ENCODE measurements at places on chromosomes 5 and 9.

DNA sequence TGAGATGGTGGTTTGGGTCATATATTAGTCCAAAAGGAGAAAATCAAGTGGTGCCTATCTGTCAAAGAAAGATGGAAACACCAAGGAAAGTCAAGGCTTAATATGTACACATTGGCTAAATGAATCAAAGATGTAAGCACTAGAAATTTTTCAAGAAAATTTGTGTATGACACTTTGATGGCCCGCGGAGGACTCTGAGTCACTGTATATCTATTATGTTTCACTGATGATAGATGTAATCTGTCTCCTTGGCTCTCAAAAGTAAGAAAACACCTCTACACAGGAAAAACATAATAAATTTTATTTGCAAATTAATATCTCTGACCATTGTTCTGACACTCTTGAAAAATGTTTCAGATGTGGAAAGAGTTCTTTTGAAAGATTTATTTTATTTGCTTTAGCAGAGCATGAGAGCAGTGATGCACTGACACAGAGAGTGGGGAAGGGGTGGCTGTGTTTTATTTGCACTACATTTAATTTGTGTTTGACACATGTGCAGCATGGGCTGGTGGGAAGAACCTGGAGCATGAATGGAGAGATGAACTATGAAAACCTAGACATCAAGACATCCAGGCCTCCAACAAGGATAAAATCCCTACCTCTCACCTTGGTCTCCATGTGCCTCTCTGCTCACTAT lies 180.8 kb upstream of the GAS1 start:
- no peak for DNase-seq

DNA sequence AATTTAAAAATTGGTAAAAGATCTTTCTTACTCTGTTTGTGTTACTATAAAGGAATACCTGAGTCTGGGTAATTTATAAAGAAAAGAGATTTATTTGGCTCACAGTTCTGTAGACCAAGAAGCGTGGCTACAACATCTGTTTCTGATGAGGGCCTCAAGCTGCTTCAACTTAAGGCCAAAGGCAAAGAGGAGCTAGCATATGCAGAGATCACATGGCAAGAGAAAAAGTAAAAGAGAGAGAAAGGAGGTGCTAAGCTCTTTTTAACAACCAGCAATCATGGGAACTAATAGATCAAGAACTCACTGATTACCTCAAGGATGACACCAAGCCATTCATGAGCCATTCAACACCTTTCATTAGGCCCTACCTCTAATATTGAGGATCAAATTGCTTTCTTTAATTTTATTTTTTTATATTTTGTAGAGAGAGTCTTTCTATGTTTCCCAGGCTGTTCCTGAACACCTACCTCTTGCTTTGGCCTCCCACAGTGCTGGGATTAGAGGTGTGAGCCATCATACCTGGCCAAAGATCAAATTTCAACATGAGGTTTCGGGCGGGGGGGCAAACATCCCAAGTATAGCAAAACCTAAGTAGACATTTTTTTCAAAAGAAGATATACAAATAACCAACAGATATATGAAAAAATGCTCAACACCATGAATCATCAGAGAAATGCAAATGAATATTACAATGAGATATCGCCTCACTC lies 16.0 kb upstream of the SHC3 start:
- no peak for DNase-seq

DNA sequence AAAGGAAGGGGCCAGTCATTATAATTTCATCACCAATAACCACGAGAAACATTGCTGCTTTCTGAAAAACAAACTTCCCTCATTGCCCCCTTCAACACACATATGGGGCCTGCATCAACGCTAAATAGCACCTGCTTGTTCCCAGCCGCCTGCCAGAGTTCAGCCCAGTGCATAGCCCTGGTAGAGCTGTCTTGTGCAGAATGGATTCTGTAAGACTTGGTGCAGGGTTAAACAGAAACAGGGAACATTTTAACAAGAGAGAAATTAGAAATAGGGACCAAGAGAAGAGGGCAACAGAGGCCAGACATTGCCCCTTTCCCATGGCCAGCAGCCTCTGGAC lies 56.7 kb downstream of the UBE2QL1 start:
- DNase-seq = no peak

DNA sequence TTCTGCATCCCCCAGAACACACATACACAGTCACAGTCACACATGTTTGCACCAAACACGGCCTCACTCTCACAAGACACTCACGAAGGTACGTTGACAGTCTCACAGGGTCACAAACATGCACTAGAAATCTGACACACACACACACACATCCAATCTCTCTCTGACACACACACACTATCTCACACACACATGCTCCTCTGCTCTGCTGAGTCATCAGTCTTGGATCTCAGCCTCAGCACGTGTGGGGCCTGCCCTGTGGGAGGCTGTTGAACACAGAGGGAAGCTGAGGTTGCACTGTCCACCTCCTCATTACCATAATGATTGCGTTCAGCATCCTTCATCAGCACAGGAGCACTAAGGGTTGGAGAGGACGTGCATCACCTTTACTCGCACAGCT lies 188.8 kb downstream of the MTRR start:
- no peak for DNase-seq

DNA sequence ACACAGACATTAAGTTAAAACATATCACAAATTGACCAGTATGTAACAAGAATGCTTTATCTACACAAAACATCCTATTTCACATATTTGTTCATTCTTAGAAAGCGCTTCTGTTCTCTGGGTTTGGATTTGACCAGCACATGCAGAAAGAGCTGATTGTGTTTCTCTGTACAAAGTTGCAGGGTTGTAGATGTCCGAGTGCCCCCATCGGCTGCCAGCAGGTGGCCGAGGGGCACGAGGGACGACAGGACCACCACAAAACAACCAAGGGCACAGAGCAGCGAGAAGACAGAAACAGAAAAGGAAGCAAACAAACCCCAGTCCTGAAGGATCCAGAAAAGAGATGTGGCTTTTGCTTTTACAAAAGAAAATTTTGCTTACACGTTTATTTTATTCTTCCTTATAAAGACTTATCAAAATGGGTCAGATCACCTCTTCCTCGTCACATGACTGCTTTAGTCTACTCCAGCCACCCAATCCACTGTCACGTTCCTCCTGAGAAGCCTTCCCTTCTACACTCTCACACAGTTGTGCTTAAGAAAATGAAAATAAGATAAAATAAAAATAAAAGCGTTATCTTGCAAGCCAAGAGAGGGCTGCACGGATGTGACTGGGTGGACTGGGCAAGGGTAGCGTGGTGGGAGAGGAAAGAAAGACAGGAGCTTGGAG lies 9.5 kb downstream of the OTP start:
- no peak for DNase-seq

GRCh38 chr9:84319632-84320031 lies 20.9 kb downstream of the SLC28A3 start:
- no peak for DNase-seq

DNA sequence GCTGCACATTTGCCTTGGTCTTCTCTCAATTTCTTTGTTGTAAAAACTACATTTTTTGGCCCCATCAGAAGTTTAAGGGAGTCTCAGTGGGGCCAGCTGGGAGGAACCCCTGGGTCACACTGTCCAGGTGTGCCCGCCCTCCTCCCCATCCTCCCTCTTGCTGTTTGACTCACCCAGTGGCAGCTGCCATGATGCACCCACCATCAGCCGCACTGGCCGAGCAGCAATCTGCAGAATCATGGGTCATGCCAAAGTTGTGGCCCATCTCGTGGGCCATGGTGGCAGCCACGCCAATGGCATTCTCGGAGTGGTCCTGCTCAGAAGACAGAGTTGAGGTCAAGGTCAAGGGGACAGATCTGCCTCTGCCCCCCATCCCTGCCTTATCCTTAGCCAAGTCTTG lies 45.5 kb downstream of the NIPAL4 start:
- no peak for DNase-seq

DNA sequence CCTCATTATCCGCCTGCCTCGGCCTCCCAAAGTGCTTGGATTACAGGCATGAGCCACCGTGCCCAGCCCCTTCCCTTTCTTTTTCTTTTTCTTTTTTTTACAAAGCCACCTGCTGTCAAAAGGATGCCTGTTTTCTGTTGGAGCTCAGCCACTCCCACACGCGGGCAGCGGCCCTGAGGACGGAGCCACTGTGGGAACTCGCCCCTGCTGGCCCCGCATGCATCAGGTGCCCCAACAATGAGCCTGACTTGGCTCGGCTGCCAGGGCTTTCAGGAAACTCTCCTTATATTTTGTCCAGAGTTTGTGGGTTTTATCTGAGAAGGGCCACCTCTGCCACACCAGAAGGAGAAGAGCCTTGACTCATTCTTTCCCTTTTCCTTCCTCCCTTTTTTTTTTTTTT lies 37.1 kb upstream of the LRRC14B start:
- no peak for DNase-seq

DNA sequence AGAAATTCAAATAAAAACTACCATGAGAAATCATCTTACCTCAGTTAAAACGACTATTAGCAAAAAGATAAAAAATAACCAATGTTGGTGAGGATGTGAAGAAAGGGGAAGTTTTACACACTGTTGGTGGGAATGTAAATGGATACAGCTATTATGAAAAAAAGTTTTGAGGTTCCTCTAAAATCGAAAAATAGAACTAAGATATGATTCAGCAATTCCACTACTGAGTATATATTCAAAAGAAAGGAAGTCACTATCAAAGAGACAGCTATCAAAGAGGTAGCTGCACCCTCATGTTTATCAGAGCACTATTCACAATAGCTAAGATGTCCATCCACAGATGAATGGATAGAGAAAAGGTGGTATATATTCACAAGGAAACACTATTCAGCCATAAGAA lies 1888.4 kb downstream of the MAT2B start:
- DNase-seq = no peak

DNA sequence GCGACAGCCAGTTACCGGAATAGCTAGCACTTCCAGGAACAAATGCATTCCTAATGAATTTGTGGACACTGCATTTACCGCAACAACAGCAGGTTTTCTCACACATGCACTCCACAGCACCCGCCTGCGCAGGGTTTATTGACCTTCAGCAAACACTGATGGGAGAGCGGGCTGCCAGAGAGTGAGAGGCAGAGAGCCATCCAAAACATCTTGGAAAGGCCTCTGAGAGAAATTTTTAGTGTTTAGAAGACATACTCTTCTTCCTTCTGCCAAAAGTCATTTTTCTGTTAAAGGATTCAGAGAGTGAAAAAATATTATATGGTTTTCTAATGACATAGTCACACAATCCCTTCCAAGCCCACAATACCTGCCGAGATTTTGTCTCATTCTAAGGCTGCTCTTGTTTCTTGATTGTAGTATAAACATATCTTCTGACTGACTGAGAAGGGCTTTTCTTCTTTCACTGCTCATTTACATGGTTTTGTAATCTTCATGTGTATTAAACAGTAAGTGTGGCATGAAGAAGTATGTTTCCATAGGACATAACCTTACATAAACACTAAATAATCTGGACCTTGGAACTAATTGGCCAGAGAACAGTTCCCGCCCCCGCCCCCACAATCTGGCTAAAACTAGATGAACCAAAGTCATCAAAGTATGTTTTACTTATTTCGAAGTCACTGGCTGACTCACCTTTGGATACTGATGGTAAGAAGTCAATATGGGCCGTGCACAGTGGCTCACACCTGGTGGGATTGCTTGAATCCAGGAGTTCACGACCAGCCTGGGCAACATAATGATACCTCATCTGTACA lies 432.5 kb upstream of the MEF2C start:
- DNase-seq = no peak

- no peak for DNase-seq
These were observed 1317.0 kb upstream of the ACO1 start for GRCh38 chr9:31067418-31067817.

- no peak for DNase-seq
These were observed 32.6 kb upstream of the RANBP6 start for GRCh38 chr9:6048039-6048438.

GRCh38 chr9:114035221-114035844 lies 42.8 kb downstream of the AMBP start:
- no peak for DNase-seq

DNA sequence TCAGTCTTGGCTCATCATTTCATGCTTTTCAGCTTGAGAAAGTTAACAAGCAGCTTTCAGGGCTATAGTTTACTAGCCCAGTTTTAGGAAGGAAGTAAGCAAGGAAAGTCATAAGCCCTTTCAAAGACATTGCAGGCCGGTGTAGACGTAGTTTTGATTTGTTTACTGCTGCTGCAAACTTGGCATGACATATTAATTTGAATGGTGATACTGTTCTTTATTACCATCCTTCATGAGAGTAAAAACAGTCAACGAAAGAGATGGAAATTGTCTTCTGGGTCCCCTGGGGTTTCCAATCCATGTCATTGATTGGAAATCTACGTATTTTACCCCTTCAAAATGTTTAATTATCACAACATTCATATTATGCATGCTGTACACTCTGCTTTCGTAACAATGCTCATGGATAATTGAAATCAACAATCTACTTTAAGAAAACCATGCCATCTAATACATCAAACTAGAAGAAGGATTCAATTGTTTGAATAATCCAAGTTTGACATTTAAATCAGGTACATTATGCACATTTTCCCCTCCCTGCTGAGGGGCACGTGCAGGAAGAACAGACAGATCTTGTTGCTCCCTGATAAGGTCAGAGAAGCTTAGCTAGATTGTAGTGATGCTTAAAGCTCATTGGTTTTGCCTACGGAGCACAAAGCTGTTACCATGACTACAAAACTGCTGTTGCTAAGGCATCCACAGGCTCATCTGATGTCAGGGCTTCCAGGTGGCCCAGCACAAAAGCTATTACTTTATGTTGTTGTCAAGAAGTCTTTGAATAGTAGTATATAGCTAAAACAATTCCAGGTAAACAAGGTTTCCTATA lies 139.9 kb upstream of the PRLR start:
- DNase-seq = peak; percentile 19

DNA sequence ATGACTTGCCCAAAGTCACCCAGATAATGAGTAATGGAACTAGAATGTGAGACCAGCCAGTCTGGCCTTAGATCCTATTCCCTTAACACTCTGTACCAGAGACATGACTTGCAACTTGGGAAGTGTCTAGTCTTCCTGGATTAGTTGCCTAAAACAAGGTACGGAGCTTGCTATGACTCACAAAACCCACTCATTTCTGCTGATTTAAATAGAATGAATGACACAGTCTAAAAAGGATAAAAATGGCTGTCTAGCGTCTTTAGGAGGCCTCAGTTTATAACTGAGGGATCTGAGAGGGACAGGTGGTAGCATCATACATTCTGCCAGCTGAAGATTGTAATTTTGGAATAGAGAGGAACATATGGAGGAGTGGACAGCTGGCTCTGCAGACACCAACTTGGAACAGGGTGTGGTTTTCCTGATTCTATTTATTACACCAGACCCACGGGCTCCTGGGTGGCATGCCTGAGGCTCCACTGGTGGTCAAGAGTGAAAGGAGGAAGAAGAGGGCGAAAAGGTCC lies 62.7 kb downstream of the ABLIM3 start:
- DNase-seq = no peak

Measured in Jurkat, Clone E6-1 (cell line).